ENCODE measurements at places on chromosomes 7 and 10.
A peak's percentile ranks its signal among the peaks of the same experiment; 100 is the strongest.

DNA sequence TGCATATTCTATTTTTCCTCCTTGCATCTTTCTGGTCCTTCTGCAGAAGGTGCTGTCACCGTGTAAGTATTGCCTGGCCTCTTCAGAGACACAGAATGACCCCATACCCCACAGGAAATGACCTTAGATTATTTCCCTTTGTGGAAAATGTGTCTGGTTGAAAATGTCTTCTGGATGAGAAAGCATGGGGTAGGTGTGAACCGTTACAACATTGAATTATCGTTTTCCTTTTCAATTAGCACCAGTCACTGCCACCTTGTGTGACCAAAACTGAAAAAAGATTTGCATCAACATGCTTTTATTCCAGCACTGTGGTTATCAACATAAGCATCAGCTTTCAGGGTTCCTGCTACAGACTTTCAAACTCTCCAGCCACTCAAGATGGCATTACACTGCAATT lies 58.0 kb upstream of the CELF2 start:
- no peak for DNase-seq

- peak; percentile 40 for DNase-seq
Measured at GRCh38 chr7:6226194-6226799, 46.1 kb downstream of the CYTH3 start.

DNA sequence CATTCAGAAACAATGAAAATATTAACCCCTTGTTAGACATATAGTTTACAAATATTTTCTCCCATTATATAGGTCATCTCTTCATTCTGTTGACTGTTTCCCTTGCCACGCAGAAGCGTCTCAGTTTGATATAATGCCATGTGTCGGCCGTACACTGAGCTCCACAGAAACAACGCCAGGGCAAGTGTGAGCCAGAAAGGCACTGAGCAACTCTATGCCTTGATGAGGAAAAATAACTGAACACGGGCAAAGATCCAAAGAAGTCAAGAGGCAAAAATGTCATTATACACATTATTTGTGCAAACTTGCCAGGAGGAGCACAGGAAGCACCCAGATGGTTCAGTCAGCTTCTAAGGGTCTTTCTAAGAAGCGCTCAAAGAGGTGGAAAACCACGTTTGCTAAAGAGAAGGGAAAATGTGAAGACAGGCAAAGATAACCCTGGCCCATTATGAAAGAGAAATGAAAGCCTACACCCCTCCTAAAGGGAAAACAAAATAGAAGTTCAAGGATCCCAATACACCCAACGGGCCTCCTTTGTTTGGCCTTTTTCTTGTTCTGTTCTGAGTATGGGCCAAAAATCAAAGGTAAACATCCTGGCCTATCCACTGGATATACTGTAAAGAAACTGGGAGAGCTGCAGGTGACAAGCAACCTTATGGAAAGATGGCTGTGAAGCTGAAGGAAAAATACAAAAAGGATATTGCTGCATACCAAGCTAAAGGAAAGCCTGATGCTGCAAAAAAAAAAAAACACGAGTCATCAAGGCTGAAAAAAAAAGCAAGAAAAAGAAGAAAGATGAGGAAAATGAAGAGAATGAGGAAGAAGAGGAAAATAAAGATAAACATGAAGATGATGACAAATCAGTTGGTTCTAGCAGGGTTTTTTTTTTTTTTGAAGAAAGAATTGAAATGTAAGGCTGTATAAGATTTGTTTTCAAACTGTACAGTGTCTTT lies 15.5 kb downstream of the ARHGAP12 start:
- DNase-seq = no peak

DNA sequence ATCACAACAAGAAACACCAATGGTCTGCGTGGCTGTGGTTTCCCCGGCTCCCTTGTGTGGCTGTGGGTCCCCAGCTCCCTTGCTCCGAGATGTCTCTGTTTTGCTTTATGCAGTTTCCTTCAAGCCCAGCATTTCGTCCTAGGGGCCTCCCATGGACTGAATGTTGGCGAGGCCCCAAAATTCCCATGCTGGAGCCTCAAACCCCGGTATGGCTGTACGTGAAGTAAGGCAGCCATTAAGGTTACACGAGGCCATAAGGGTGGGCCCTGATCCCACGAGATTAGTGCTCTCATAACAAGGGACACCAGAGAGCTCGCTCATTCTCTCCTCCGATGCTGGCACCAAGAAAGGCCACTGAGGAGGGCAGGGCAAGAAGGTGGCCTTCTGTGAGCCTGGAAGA lies 44.6 kb downstream of the INSIG1 start:
- no peak for DNase-seq

DNA sequence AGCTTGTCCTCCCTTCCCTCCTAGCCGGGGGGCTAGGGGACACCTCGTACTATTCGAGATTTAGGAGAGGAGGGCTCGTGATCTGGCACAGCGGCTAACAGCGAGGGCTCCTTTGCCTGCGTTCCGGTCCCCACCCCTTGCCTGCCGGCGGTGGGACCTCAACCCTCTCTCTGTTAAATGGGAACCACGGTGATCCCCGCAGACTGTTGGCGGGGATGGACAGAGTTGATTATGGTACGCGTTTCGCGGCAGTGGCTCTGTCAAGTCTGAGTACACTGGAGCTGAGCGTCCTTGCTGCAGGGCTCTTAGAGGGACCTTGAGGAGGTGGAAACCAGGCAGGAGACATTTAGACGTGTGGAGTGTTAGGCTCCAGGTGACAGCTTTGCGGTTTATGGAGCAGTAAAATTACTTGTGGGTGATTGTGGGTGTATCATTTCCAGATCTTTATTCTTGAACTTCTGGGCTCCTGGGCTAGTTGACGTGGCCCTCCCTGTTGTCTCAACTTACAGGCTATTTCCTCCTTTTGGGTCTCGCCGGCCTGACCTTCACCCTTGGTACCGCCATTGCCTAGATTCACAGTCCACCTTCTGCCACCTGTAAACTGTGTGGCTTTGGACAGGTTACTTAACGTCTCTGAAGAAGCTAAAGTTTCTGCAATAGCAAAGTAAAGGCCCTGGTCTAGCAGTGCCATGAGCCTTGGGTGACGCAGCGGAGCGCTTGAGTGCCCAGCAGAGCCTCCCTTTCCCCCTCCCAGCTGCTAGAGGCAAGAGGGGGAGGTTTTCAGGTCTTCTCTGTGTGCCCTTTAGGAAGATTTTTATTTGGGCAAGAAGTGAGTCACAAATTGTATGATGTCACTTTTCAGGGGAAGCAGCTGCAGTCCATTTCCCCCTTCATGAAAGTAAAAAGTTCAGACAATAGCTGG lies 739 bp downstream of the CASP7 start:
- no peak for DNase-seq
